ENCODE measurements at places on chromosomes 3 and 15.
A peak's percentile ranks its signal among the peaks of the same experiment; 100 is the strongest.

DNA sequence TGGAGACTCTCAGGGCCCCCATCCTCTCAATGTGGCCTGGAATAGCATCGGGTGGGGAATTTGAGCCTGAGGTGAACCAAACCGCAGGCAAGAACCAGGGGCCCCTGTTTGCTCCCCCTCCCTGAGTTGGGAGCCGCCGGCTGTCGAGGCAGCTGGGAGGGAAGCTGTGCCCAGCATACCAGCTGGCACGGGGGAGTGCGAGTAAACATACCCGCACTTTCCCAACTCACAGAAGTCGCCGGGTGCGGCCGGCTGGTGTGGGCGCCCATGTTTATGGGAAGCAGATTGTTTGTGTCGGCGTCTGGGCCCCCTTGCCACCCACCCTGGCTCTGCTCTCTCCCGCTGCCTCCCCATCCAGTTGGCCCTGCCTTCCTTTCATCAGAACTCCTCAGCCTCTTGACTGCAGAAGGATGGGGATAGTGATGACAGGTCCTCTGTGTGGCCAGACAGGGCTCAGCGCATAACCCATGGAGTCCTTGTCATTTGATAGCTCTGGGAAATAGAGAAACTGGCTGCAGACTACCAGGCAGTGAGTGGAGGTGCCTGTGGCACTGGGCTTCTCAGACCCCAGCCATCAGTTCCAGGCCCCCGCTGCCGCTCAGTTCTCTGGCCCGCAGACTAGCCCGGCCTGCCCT lies 60.4 kb downstream of the CACNA2D2 start:
- H3K4me3 ChIP-seq: no peak overlapping the region
- no peaks in the 10 kb centered on the region for H3K27me3 ChIP-seq
- no peak for DNase-seq
- no peaks in the 10 kb centered on the region for H3K36me3 ChIP-seq
- H3K4me1 ChIP-seq: no peaks in the 10 kb centered on the region

GRCh38 chr3:165875644-165876043 lies 38.4 kb upstream of the BCHE start:
- H3K27ac ChIP-seq: no peak overlapping the region
- H3K27me3 ChIP-seq: no peaks in the 10 kb centered on the region
- no peaks in the 10 kb centered on the region for H3K4me1 ChIP-seq
- no peak for DNase-seq
- H3K4me3 ChIP-seq: no peak overlapping the region
- H3K36me3 ChIP-seq: no peaks in the 10 kb centered on the region

DNA sequence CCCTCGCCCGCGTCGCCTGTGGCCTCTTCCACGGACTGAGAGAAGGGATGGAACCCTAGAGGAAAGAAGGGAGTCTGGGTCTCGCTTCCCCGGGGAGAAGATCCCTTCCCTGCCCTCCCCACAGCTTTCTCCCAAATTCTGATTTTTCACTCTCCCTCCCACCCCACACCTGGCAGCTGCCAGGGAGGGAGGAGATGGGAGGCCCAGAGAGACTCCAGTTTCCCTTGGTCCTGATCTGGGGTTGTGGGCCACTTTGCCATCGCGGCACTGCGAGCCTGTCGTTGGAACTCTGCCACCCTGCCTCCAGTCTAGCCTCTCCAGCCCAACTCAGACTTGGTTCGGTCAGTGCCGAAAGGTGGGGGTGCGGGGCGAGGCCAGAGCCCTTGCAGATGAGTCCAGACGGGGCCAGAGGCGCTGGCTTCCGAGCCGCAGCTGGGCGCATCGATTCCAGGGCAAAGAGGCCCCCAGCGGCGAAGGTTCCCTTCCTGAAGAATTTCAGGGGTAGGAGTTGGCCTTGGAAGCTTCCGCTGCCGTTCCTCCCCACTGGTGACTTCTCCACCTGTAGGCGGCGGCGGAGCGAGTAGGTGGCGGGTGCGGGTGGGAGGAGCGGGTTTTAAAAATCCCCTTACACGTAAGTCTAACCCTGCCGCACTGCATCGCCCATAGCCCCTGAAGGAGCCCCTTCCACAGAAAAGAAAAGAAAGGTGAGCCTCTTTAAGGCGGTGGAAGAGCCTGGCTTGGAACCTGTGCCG lies 5.2 kb downstream of the WNT5A start:
- H3K27me3 ChIP-seq: peaks cover 89% of the 10 kb centered on the region
- H3K4me1 ChIP-seq: peaks cover 25% of the 10 kb centered on the region
- no peak for DNase-seq
- no peak overlapping the region for H3K27ac ChIP-seq
- H3K4me3 ChIP-seq: no peak overlapping the region
- no peaks in the 10 kb centered on the region for H3K36me3 ChIP-seq

DNA sequence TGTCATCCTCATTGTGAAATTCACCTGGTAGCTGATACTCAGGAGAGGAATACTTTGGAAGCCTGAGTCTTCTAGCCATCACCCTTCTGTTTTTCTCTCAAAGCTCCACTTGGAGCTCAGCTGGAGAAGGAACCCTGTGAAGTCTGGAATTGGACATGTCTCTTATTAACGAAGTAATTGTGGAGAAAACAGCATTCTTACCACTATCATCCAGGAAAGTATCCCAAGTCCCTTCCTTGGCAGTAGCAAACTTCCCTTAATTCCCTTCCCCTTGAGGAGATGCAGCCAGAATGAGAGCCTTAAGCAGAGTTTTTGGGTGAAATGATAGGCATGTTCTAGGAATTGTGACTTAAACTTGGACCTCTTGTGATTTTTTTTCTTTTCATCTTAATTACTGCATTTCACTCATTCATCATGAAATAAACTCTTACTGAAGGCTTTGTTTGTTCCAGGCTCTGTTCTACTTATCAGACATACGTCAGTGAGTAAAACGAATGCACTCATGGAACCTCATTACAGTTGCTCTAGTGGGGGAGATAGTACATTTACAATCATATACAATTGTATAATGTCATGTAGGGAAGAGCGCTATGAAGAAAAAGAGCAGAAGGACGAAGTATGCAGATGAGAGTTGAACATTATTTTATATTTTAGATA lies 30.5 kb upstream of the TCF12 start:
- peak overlapping the region; percentile 92 for H3K4me3 ChIP-seq
- H3K27me3 ChIP-seq: no peaks in the 10 kb centered on the region
- H3K36me3 ChIP-seq: no peaks in the 10 kb centered on the region

DNA sequence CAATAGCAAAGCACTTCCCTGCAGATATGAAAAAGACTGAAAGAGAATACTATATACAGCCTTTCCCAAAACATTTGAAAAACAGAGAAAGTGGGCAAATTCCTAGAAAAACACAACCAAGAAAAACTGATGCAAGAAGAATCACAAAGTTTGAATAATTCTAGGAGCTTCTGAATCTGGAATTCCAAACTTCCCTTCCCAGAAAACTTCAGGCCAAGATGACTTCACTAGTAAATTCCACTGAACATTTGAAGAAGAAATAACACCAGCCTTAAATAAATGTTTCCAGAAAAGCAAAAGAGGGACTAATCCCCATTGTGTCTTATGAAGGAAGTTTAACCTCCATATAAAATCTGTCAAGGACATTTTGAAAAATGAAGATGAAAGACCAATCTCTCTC lies 15.8 kb upstream of the NSMCE3 start:
- peaks cover 61% of the 10 kb centered on the region for H3K27me3 ChIP-seq
- DNase-seq: no peak
- no peaks in the 10 kb centered on the region for H3K4me1 ChIP-seq
- no peak overlapping the region for H3K4me3 ChIP-seq
- H3K27ac ChIP-seq: no peak overlapping the region

- H3K4me1 ChIP-seq: no peaks in the 10 kb centered on the region
- no peaks in the 10 kb centered on the region for H3K27me3 ChIP-seq
- H3K36me3 ChIP-seq: peaks cover 7% of the 10 kb centered on the region
- H3K27ac ChIP-seq: no peak overlapping the region
- no peak for DNase-seq
- H3K4me3 ChIP-seq: no peak overlapping the region
These were observed 28.6 kb downstream of the NEK10 start for GRCh38 chr3:27340534-27340933.

DNA sequence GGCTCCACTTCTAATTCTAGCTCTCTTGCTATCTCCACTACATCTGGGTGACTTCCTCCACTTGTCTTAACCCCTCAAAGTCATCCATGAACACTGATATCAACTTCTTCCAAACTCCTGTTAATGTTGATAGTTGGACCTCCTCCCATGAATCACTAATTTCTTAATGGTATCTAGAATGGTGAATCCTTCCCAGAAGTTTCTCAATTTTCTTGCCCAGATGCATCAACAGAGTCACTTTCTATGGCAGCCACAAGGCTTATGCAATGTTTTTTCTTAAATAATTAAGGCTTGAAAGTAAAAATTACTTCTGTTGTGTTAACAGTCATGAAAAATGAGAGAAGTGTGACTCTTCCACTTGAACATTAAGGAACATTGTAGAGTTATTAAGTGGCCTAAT lies 164.3 kb downstream of the PCCB start:
- no peaks in the 10 kb centered on the region for H3K27me3 ChIP-seq
- H3K4me1 ChIP-seq: no peaks in the 10 kb centered on the region
- no peak overlapping the region for H3K4me3 ChIP-seq

DNA sequence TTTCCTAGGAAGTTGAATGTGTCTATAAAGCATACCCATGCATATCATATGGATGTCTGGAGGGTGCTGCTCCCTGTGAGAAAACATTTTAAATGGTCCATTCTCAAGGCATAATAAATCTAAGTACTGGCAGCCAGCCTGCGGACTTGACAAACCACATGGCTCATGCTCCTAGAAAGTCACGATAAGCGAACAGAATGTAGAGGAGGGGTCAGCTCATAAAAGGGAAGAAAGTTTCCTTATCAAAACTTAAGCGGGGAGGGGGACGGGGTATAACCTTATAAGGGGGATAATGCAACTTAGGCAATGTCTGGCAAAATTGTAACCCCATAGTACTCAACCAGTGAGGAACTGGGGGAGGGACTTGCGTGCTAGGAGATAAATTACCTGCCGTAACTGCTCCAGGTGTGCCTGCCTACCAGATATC lies 159.8 kb upstream of the LMCD1 start:
- H3K27me3 ChIP-seq: peaks cover 7% of the 10 kb centered on the region
- H3K36me3 ChIP-seq: no peaks in the 10 kb centered on the region
- H3K27ac ChIP-seq: no peak overlapping the region
- DNase-seq: no peak
- no peak overlapping the region for H3K4me3 ChIP-seq
- H3K4me1 ChIP-seq: no peaks in the 10 kb centered on the region

GRCh38 chr3:13776253-13777050 lies 103.4 kb downstream of the WNT7A start:
- H3K27ac ChIP-seq: no peak overlapping the region
- DNase-seq: no peak
- peaks cover 18% of the 10 kb centered on the region for H3K27me3 ChIP-seq
- H3K4me1 ChIP-seq: no peaks in the 10 kb centered on the region
- H3K4me3 ChIP-seq: no peak overlapping the region

DNA sequence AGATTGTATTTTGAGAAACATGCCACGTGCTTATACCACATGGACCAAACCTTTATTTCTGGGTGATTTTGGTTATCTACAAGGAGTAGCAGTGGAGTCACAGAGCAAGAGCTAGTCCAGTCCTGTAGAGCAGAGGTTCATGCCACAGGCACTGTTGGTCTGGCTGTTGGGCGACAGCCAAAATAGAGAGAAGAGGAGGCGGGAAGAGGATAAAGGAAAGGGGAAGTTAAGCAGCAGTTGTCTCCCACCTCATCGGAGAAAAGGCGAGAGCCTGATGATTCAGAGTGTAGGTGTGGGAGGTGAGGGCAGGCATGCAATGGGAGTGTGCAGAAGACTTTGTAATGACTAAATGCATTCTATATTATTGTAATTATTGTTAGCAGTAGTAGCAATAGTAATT lies 237.5 kb upstream of the ROPN1 start:
- no peak overlapping the region for H3K4me3 ChIP-seq
- H3K36me3 ChIP-seq: no peaks in the 10 kb centered on the region
- no peaks in the 10 kb centered on the region for H3K4me1 ChIP-seq
- peaks cover 37% of the 10 kb centered on the region for H3K27me3 ChIP-seq
- DNase-seq: no peak

- no peaks in the 10 kb centered on the region for H3K27me3 ChIP-seq
- H3K27ac ChIP-seq: no peak overlapping the region
- no peak for DNase-seq
- H3K4me1 ChIP-seq: peaks cover 29% of the 10 kb centered on the region
These were observed 49.7 kb downstream of the PDE8A start for GRCh38 chr15:85031086-85031943.

DNA sequence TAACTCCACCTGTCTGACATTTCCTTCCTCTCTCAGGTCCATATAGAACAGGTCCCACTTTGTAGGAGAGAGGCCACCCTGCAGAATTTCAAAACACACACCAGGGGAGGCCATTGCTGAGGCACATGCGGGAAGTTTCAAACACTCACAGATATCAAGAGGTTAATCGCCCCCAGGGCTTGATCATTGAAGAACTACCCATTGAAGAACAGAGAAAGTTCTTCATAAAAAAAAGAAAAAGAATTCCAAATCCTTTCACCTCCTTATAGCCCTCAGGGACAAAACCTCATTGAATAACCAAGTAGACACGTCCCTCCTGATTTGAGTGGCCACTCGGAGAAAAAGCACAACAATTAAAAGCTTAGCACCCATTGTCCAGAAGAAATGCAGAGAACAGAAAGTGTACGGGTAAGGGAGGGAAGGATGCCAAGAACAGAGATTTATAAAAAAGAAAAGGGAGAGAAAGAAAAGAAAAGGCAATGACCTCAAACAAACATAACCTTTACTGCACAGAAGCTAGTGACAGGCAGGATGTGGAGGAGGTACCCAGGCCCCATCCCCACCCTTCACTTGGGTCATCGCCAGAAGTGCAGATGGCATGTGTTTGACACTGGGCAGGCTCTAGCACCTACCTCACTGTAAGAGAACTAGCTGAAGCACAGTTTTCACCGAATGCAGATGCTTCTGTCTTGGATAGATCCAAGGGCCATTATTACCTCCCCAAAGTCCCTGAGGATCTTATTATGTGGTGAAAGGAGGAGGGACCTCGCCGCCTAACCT lies 112.3 kb upstream of the HES1 start:
- no peak for DNase-seq
- no peak overlapping the region for H3K4me3 ChIP-seq
- H3K27me3 ChIP-seq: peaks cover 13% of the 10 kb centered on the region

DNA sequence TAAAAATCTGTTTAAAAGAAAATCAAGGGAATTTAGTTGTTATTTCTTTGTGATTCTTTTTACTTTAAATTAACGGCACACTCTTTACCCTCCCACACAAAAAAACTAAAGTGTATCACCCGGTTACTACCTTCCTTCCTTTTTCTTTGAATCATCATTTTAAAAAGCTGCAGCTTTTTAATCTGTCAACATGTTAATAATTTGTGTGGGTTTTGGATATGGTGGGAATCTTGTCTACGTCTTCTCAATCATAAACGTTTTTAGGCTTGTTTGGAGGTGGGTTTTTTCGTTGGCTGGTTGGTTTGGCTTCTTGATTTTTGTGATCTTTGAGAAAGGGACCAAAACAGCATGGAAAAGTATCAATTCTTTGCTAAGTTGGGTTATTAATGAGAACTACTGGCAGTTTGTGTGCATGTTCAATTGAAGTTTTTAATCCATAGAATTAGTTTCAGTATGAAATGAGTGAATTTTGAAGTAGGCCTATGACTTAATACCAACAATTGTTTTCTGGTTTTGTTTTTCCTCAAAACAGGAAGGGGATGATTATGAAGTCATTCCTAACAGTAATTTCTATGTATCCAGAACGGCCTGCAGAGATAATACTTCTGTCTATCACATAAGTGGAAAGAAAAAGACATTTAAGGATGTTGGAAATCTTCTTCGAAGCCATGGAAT lies 4.5 kb downstream of the SMC4 start:
- peak overlapping the region; percentile 72 for H3K4me3 ChIP-seq
- no peaks in the 10 kb centered on the region for H3K27me3 ChIP-seq
- peaks cover 33% of the 10 kb centered on the region for H3K36me3 ChIP-seq
- peaks cover 32% of the 10 kb centered on the region for H3K4me1 ChIP-seq
- no peak for DNase-seq

All from stimulated activated naive B cell treated with anti-CD40 and anti-IgM and Interleukin-4, amounts not matched to agents 10 μg/mL and 1 μg/mL and 100 μg/mL, for 72 hours (primary cell).